ENCODE measurements at places on chromosomes 6 and 20.

GRCh38 chr6:109002051-109002697 is 92.5 kb downstream of the SESN1 start:
- DNase-seq, result no peak

DNA sequence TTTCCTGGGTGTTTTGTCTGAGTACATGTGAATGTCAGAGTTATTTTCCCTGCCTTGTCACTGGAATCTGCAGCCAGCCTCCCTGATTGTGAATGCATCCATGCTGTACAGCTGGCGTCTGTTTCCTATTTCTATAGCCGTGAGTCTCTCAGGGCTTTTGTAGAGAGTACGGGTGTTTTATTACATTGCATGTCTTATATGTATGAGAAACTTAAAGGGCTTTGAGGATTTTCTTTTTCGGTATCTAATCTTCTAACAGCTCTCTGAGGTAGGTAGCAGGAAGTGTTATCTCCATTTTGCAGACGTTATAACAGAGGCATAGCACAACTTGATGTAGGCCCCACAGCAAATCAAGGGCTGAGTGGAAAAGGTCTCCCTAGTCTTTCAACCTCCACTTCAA is 272.9 kb downstream of the PRL start:
- DNase-seq, result no peak

DNA sequence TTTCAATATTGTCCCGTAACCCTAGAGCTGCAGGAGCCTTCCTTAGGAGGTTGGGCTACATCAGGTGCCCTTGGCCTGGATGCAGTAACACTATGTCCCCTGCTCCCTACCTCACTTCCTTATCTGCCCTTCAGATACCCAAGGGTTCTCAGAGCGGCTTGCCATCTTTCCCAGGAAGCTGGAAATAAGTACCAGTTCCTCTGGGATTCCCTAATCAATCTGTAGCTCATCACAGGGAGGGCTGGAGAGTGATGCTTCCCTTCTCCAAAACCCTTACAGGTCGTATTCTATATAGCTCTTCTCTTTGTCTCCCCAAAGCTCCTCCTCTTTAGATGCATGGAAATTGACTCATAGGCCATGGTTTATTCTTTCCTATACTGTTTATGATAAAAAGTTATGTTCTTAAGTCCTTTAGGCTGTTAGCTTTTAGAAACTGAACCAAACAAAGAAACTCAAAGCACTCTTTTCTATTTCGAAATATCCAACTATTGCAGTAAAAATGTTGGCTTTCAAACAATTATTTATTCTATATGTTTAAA is 4.2 kb downstream of the MYCT1 start:
- DNase-seq, result no peak

- DNase-seq, result no peak
These were observed 159.8 kb upstream of the TSHZ2 start for GRCh38 chr20:52812231-52812847.

GRCh38 chr6:161274488-161274858 is 612 bp upstream of the AGPAT4 start:
- no peak for DNase-seq

DNA sequence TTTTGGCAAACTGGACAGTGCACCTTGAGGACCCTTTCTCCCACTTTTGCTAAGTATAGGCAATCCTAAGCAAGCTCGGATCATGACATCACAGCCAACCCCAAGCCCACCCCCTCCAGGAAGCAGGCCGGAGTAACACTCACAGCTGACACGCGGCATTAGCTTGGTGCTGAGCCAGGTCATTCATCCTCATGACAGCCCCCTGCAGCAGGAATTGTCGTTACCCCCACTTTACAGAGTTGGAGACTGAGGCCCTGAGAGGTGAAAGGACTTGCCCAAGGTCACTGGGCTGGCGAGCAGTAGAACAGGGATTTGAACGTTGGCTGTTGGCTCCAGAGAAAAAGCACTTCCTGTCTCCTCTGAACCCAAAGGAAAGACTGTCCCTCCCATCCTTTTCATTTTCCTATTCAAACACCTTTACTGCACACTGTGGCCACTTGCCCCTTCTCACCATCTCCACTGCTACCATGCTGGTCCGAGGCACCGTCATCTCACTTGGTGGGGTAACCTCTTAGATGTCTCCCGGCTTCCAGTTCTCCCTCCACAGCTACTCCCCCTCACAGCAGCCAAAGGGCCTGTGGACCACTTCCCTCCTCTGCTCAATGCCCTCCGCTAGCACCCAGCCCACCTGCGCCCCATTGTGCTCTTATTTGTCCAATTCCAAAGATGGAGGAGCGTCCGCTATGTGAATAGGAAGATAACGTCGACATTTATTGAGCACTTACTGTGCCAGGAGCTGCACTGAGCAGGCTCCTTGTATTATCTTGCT is 84.7 kb downstream of the PREX1 start:
- no peak for DNase-seq

DNA sequence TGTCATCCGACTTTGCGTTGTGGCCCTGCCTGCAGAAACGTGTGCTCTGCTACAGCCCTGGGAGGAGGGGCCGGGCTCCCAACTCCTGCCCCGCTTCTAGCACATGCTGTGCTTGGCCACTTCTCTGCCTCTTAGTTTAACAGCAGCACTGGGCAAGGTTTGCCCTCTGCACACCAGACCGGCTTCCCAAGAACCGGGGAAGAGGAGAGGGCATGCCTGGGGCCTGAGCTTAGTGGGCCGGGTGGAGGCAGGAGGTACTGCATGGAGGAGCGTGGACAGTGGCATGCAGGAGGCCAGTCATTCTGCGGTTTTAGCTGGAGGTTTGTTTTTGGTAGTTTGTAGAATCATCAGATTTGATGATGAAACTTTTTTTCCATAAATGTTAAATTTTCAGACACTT is 45.5 kb downstream of the CEP43 start:
- DNase-seq, result no peak

GRCh38 chr20:2210646-2211552 is 84.9 kb upstream of the TGM3 start:
- DNase-seq, result no peak

DNA sequence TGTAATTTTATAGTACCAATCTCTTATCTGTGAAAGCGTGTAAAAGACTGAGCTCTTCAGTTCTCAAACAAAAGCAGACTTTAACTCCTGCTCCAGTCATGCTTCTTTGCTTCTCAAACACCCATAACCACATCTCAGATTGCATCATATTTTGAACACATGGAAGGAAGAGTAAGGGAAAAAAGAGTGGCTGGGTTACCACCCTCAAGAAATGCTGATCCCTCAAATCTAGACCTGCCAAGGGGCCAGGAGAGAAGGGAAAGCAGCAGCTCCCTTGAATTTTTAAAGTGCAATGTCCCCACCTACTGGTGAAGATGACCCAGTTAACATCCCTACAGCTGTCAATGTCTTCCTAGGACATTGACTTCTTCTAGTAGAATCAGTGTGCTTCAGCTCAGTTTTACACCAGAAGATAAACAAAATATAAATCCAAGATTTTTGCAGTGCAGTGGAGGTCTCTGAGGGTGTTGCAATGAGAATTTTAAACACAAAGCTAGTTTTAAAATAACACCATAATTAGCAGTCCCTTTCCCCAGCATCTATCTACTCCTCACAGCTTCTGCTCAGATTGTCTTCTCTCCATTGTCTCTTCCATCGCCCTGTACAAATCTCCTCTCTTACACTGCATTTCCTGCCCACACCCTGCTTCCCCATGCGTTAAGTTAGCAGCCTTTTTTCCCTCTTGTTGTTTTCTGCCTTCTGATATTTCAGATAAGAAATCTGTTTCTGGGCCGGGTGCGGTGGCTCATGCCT is 22.6 kb upstream of the HLA-DQB2 start:
- DNase-seq, result peak; percentile 34

DNA sequence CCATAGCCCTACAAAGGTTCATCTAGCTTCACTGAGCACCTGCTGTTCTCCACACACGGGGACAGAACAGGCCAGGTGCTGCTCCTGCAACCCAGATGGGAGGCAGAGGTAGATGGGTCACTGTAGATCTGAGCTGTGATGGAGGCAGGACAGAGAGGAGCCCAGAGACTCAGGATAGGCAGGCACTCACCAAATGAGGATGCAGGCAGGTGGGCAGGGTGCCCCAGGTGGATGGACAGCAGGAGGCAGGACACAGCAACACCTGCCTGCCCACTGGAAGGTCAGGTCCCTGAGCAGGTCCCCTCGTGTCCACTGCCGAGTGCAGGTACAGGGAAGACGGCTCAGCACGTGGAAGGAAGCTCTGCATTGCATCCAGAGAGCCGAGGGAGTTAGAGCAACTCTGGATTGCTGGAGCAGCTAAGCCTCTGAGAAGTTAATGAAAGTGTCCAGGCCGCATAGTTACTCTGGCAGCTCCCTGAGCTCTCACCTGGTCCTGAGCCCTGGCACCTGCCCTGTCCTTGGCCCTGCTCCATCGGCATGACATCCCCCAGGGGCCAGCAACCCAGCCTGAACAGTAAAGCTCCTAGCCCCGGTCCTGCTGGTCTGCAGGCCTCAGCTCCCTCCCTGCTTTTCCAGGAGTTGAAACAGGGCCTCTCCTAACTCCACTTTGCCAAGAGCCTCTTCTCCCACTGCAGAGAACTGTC is 4.9 kb upstream of the YTHDF1 start:
- DNase-seq, result no peak

GRCh38 chr6:29142309-29142708 is 28.4 kb upstream of the OR2J2 start:
- DNase-seq, result no peak

GRCh38 chr6:35093118-35093445 is 48.1 kb downstream of the TCP11 start:
- no peak for DNase-seq
